ENCODE measurements at places on chromosomes 12 and 14.

- no peak for DNase-seq
Measured at GRCh38 chr12:117749431-117749830, 219.4 kb downstream of the KSR2 start.

- DNase-seq, result no peak
Measured at GRCh38 chr12:252636-253035, 10.0 kb downstream of the SLC6A13 start.

DNA sequence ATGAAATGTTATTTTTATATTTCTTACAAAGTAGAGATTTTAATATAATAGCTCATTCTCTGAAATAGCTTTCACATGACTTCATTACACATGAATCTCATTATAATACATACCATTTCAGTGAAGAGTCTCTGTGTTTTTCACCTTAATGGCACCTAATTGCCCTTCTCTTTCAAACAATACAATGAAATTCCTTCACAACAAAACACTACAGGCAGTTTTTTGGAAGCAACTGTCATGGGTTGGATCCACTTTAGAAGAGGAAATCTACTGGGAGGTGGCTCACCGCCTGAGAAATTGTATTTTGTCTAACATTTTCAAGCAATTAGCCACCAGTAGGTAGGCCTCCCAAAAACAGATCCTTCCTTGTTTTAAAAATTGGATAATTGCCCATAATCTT is 40.3 kb upstream of the RGS6 start:
- DNase-seq, result no peak

GRCh38 chr14:55118761-55119160 is 10.3 kb upstream of the LGALS3 start:
- no peak for DNase-seq

DNA sequence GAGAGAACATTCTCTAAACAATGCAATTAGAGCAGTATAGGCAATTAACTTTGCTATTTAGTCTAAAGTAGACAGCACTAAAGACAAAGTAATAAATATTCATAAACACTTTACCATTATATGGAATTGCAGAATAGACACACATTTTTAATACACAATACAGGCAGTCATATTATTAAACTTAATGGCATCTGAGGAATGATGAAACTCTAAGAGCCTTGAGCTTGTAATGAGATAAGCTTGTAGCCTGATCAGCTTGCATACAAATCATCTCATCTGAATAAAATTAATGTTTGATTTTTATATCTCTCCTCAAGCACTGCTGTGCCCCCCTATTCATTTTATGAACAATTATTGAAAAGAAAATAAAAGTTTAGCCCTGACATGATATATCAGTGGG is 107.6 kb downstream of the MGAT4C start:
- no peak for DNase-seq

DNA sequence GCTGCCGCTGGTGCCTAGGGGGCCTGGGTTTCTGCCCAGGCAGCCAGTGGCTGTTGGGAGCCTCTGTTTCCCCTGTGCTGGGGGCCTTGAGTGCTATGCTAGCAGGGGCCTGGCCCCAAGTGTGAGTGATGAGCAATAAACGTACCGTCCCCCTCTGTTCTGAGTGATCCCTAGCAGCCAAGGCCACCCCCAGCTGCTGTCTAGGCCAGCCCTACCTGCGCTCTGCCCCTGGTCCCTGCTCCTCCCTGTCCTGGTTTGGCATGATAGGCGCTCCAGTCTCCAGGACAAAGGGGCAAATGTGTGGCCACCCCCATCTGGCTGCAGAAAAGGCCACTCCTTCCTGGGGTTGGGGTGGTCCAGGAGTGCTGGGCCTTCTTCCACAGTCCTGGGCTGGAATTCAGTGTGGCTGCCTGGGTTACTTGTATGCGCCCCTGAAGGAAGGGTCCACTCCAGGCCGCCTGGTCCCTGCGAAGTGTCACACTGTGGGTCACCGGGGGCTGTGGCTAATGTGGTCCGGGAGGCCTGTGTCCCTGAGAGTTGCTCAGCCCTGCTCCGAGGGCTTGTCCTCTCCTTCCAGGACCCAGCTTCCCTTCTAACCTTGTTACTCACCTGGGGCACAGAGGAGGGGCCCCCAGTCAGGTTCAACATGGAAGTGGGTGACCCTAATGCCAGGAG is 7.0 kb downstream of the TRMT61A start:
- no peak for DNase-seq

DNA sequence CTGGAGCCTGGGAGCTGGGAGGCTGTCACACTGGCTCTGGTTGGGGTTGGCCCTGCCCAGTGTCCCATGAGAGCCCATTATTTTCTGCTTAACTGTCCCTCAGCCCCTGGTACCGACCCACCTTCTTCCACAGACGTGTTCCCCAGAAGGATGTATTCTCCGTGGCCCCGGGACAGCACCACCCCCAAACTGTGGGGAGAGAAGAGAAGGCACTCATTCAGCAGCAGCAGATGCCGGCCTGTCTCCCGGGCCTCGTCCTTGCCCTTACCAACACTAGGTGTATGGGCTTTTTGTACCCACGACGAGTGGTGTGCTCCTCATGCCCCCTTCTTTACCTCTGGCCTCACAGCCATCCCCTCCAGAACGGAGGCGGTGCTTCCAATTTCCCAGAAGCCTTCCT is 38.1 kb downstream of the LRTM2 start:
- DNase-seq, result peak; percentile 23

- no peak for DNase-seq
Measured at GRCh38 chr14:68696266-68696665, 96.6 kb downstream of the ZFP36L1 start.

- DNase-seq, result no peak
Measured at GRCh38 chr12:40336573-40337199, 111.9 kb downstream of the LRRK2 start.

GRCh38 chr14:36344211-36344610 is 23.8 kb upstream of the MBIP start:
- no peak for DNase-seq

- DNase-seq, result no peak
Measured at GRCh38 chr14:77864085-77864484, 64.2 kb downstream of the ADCK1 start.

DNA sequence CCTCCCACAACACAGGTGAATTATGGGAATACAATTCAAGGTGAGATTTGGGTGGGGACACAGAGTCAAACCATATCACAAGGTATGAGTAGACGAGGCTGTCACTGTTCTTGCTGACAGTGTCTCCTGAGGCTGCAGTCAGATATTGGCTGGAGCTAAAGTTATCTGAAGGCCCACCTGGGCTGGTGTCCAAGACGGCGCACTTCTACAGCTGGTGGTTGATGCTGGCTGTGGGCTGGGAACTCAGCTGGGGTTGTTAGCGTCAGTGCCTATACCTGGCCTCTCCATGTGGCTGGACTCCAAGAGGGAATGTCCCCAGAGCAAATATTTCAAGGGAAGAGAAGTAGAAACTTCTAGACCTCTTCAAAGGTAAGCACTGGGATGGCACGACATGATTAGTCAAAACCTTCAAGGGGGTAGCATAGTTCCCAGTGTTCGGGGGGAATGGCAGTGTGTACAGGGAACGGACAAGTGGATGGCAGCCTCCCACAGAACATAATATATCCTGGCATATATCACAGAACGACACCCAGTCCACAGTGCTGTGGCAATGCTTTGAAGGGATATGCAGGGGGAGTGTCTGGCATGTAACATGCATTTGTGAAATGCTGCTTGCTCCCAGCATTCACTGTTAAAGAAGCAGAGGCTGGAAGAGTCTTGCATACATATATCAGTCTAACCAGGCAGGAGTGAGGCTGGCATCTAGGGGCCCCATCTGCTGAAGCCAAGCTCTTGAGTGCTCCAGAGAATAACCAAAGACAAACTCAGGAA is 126.7 kb upstream of the RFLNA start:
- no peak for DNase-seq

GRCh38 chr12:120874547-120875245 is 29.5 kb downstream of the SPPL3 start:
- DNase-seq, result no peak

DNA sequence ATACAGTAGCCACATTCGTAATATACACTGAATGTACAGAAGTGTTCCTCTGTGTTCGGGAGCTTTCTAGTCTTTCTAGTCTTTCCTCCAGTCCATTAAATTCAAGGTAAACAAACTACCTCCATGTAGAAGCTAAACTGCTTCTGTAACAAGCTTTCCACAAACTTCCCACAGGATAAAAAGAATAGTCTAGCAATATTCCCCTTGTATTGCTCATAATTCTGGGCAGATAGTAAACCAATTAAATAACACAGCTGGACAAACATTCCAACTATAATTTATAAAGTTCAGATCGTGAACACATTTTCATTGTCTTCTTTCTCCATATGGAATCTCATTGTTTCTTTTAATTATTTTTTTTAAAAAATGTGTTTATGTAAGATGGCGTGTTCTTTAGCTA is 307.2 kb downstream of the AEBP2 start:
- DNase-seq, result no peak
